NCI-H2029 (cell line): ENCODE measurements at places on chromosomes 16 and 17.

DNA sequence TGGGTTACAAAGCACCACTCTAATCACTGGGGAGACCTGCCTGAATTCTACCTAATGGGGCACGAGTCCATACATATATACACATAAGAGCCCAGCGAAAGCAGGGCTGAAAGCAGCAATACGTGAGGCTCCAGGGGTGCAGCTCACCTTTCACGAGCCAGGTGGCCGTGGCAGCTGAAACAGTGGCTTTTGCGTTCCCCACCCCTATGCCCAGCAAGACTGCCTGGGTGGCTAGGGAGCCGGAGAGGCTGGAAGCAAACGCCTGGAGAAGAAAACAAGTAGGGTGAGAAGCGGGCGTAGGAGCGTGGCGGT, 618 bp downstream of the RUSF1 start:
- DNase-seq = no peak

GRCh38 chr16:19186408-19186807, 18.4 kb downstream of the SYT17 start:
- no peak for DNase-seq

DNA sequence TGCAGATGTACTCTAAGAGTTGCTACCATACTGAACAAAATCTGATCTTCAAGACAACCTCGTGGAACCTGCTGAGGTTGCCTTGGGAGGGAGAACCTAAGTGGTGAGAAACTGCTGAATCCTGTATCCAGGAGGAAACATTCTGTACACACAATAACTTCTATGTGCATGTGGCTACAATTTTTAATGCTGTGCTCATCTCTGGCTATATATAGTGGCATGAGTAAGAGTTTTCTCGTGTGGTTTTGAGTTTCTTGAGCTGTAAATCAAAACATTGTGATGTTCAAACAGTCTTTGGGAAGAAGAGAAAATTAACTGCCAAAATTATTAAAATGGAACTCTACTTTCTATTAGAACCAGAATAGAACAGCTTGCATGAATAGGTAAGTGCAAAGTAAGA, 206.8 kb downstream of the CA10 start:
- no peak for DNase-seq

GRCh38 chr16:89445166-89445565, 45.2 kb downstream of the ANKRD11 start:
- DNase-seq = no peak

GRCh38 chr16:68800257-68800875, 43.0 kb upstream of the TANGO6 start:
- peak; percentile 55 for DNase-seq

DNA sequence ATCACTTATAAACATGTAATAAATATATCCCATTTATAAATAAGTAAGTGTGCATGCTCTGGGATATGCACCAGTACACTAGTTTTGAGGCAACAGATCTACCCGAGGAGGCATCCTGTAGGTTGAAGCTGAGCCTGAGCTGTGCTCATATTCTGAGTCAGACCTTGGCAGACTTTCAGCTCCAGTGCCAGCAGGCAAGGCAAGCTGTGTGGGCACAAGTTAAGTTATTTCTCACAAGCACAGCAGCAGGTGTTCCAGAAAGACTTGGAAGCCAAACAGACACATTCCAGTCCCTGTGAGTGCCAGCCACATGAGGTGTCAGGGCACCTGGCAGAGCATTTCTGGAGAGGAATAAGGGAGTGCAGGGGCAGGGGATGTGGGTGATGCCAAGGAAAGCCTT, 1.3 kb upstream of the CLEC19A start:
- DNase-seq = peak; percentile 81

- DNase-seq = no peak
These were observed 53.7 kb downstream of the RPH3AL start for GRCh38 chr17:298791-299450.

GRCh38 chr17:32491371-32492263, 4.8 kb downstream of the CDK5R1 start:
- no peak for DNase-seq

- no peak for DNase-seq
These were observed 104.7 kb upstream of the ADAMTS18 start for GRCh38 chr16:77539421-77540034.

DNA sequence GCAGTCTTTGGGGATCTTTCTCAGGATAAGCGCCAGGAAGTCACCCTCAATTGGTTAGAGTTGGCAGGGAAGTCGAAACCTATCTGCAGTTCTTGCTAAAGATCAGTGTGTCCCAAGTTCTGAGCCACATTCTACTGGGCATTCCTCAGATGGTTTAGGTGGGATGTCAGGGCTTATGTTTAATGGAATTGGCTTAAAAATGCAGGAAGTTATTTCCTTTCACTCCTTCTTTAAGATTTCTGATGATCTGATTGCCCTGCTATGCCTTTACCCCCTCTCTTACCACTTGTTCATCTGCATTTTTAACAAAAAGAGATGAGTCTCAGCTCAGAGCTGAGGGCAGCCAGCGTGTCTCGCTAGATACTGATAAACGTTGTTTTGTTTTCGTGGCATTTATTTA, 30.8 kb downstream of the FOXL1 start:
- DNase-seq = no peak

GRCh38 chr17:56141046-56141839, 12.0 kb upstream of the ANKFN1 start:
- no peak for DNase-seq

- DNase-seq = no peak
These were observed 45.4 kb downstream of the NKD1 start for GRCh38 chr16:50593410-50594150.

DNA sequence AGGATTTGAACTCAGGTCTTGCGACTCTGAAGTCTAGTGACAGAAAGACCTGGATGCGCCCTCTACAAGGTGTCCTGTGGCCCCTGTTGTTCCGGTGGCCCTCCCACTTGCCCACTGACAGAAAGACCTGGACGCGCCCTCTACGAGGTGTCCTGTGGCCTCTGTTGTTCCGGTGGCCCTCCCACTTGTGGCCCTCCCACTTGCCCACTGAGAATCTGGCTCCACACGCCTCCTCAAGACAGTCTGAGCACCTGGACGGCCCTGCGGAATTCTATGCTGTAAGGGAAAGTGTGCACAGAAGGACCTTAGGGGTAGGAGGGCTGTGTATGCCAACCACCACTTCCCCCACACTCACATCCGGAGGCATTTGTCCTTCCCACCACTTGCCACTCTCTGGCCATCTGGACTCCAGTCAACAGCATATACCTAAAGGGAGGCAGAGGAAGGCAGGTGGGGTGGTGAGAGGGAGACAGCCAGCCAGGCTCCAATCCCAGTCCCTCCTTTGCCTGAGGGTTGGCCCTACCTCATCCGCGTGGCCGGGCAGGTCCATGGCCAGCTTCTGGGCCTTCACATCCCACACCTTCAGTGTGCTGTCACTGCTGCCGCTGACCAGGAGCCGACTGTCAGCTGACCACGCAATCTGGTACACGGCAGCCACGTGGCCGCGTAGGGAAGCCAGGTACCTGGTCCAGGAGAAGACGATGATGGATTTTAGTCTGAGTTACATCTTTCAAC, 9.1 kb downstream of the NLE1 start:
- DNase-seq = no peak

DNA sequence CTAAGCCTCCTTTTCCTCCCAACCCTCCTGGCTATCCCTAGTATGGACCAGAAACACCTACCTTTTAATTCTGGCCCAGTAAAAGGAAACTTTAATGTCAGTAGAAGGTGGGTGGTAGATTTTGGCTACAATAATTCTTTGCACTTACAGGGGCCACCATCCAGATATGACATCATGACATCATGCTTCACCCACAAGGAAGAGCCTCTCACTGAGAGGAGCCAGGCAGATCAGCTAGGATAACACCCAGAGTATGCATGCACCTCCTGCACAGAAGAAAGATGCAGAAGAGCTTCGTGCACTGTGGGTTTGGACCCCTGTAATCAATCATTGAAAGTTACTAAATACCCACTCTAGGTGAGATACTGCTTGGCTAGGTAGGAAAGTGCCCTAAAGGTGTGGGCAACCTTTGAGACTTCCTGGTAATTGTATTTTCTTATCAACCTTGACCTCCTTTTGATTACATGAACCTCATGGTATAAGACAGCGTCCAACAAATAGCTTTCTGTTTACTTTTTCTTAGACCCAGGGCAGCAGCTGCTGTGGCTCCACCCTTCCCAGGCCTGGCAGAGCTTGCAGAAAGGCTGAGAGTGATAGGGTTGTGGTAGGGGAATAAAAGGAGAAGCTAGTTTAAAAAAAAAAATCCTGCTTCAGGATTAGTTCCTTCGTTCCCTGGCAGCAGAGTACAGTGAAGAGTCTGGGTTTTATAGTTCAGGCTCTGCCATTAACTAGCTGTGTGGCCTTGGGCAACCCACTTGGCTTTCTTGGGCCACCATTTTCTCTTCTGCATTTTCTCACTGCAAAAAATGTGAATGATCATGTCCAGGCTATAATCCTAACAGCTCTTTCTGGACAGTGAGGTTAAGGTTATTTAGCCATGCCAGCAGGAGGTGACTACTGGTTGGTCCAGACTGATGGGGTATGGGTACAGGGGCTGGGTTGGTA, 6.2 kb downstream of the MAP3K14 start:
- DNase-seq = peak; percentile 44

- no peak for DNase-seq
These were observed 182.7 kb downstream of the TMEM132E start for GRCh38 chr17:34762078-34762477.

- DNase-seq = no peak
These were observed 21.9 kb downstream of the GJD3 start for GRCh38 chr17:40342504-40343218.

- peak; percentile 62 for DNase-seq
These were observed at the start of gene GABARAP for GRCh38 chr17:7241783-7242716. GABARAP (minus strand) TSS chr17:7242449; CDS start chr17:7242330, 119 bp downstream.

GRCh38 chr16:67902831-67903230, 9.8 kb downstream of the PSKH1 start:
- DNase-seq = no peak

DNA sequence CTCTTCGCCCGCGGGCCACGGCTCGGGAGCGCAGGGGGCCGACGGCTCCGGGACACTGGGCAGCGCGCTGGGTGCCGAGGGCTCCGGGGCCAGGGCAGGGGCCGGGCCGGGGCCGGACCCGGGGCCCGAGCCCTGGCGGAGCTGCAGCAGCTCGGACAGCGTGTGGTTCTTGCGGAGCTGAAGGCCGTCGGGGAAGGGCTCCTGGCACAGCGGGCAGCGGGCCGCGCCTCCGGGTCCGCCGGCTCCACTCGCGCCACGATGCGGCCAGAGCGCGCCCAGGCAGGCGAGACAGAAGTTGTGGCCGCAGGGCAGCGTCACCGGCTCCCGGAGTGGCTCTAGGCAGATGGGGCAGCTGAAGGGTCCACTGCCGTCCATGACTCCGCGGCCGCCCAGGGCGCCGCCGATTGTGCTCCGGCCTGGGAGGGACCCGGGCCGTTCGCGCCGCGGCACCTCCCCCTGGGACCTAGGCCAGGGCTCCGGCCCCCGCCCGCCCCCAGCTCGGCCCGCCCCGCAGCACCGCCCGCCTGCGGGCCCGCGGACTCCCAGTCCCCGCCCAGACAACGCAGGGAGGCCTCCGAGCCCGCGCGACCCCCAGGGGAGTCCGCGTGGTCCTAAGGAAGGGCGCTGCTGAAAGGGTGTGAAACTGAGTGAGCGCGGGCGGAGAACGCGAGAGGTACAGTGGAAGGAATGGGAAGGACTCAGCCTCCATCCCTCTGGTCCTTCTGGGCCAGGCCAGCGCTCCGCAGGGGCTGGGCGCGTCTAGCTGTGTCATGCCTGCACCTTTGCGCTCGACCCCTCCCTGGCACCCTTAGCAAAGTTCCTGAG, at the start of gene TRIM47:
Gene TRIM47 (minus strand): TSS at position 408 of the 825 bp plus-strand sequence. CDS start 33 bp downstream, at position 375.
- no peak for DNase-seq

DNA sequence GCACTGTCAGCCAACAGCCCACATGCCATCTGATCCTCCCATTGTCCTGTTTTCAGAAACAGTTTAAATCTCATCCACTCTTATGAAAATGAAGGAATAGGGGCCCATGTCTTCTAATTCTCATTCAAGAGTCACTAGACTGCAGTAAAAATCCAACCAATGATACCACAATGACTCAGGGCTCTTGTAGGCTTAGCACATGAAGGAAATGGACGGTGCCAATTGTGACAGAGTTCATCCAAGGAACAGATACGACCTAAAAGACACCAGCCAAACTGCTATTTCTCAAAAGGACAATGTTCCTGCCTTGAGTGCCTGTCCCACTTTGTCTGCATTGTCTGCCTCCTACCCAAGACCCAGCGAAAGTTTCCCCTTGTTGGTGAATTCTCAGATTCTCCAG, 204.8 kb upstream of the COX10 start:
- no peak for DNase-seq

DNA sequence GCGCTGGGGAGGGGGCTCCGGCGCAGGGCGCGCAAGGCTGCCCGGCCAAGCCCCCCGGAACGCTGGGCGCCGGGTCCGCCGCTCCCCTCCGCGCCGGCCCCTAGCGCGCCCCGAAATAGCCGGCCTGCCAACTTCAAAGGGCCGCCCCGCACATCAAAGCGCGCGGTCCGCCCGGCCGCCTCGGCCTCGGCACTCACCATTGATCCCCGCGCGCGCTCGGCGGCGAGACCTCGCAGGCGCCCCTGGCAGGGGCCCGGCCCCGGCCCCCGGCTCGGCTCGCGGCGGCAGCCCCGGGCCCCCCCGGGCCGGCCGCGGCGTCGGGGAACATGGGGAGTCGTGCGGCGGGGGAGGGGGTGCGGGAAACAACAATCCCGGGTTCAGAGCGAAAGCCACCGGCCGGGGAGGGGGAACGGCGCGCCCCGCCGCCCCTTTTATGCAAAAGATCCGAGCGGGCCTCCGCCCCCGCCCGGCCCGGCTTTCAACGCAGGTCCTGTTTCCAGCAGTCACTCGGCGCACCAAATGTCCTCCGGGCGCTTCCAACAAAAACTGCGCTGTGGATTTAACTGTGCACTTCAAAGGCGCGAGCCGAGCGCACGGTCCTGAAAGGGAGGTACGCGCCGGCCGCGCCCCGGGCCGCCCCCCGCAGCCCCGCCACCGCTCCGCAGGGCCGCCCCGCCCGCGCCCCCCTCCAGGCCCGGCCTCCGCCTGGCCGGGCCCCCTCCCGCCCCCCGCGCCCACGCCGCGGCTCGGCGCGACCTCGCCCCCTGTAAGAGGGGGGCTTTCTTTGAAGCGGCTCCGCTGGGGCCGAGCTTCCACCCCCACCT, 608 bp downstream of the AXIN2 start:
- peak; percentile 41 for DNase-seq

DNA sequence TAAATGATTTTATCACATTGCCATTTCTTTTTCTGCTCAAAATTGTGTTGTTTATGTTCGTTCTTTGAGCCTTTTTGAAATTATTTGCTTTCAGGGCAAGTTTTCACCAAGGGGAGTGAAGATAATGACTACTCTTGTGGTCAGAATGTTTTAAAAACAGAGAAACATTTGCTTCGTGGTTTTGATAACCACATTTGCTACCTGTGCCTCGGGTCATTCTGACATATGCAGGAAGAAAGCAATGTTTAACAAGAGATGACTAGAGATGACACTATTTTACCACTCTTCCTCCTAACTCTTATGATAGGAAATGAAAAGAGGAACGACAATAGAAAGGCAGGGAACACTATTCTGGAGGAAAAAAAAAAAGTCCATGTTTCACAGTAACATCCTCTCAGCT, 1496.5 kb upstream of the GOT2 start:
- no peak for DNase-seq

GRCh38 chr17:48791128-48792032, 25.6 kb downstream of the TTLL6 start:
- DNase-seq = peak; percentile 71

GRCh38 chr17:7711051-7711755, 6.2 kb downstream of the EFNB3 start:
- DNase-seq = no peak
